Inflammatory macrophage treated with lipopolysaccharide for 4 hours (primary cell): ENCODE measurements at places on chromosomes 11 and 22.

- DNase-seq = no peak
Measured at GRCh38 chr11:44774108-44774507, 47.3 kb downstream of the TSPAN18 start.

DNA sequence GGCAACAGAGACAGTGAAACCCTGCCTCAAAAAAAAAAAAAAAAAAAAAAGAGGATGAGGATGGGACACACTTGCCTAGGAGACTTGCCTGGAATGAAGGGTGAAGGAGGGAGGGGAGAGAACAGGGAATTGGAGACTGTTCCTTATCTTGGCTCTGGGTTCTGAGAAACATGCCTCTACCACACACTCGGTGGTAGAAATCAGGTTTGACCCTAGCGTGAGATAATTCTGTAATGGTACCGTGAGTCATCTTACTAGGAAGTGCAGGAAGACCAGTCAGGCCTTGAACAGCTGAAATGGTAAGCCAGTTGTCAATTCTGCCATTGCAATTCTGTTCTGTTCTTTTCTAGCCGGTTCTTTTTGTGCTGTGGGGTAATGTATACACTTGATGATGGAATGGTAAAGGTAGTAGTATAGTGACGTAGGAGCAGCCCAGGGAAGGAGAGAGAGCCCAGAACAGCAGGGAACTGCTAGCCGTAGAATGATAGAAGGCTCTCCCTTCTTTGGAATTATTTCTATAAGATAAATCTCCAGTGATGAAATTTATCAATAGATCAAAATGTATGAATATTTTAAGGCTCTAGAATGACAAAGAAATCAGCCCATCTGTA, 3.9 kb upstream of the AMBRA1 start:
- no peak for DNase-seq

DNA sequence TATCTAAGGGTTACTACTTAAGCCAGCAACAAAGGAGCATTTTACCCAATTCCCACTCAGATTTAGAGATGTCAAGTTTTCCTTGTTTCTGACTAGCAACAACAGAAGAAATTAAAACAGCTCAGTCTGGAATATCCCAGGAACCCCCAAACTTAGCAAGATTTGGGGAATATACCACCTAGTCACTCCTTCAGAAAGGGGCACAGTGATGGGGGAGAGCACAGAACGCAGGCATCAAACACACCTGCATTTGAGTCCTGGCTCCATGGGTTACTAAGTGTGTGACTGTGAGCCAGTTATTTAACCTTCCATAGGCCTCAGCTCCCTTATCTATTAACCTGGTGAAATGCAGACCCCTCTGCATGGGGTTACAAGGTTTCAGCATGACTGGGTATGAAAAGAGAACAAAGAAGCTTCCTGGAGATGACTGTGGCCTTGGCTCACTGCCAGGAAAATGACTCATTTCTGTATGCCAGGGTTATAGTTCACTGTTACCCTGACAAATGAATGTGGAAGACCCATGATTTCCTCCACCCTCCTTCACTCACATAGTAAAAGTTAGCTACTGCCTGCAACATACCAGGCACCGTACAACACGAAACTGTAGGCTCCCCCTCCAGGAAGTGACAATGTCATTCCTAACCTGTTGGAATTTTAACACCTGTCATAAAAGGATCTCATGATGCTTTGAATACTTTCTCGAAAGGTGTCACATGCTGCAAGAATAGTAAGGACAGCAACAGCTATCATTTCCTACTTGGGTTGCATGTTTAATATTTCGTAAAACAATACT, 79.6 kb downstream of the ME3 start:
- DNase-seq = peak; percentile 91

DNA sequence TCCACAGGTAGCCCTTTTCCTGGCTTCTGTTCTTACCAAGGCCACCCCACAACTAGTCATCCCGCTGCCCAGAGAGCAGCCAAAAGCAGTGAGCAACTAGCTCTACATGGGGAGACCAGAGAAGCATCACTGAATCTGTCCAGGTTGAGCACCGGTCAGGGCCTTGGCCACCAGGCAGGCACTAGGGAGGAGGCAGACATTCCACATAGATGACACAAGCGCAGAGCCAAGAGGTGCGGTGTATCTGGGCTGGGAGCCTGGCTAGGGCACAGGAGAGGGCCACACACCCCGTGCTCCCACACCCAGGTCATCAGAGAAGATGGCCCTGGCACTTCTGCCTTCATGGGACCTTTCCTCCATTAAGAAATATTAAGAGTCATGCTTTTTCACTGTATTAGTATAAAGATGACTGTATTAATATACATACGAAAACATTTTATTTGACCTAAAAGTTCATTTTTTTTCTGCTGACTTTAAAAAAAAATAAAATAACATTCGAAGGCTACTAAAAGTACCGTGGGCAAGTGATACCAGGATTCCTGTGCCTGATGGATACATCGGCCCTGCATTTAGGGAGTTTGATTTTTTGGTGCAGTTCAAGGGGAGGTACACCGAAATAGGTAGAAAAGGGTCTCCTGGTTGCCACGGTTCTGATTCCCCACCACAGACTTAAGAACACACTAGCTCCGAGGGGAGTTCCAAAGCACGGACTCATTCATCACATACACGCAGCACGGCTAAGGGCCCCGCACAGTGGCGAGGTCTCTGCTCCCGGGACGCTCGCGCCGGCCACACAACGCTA, 1.2 kb downstream of the DGCR2 start:
- DNase-seq = no peak

GRCh38 chr22:38213319-38213989, 11.7 kb downstream of the MAFF start:
- DNase-seq = peak; percentile 96

GRCh38 chr11:87405843-87406242, 368.1 kb downstream of the TMEM135 start:
- DNase-seq = no peak

DNA sequence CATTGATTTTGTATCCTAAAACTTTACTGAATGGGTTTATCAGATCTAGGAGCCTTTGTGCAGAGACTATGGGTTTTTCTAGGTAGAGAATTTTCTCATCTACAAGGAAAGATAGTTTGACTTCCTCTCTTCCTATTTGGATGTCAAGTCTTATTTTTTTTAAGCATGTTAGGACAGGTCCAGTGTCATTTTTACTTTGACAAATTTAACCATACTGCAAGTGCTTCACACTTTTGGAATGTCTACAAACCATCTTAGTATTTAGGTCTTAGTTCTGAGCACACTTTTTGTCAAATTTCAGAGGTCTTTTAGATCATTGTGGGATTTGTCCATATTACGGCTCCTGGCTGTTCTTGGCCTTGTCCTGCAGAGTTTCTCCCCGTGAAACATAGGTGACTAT, 715.2 kb upstream of the RAG2 start:
- no peak for DNase-seq

DNA sequence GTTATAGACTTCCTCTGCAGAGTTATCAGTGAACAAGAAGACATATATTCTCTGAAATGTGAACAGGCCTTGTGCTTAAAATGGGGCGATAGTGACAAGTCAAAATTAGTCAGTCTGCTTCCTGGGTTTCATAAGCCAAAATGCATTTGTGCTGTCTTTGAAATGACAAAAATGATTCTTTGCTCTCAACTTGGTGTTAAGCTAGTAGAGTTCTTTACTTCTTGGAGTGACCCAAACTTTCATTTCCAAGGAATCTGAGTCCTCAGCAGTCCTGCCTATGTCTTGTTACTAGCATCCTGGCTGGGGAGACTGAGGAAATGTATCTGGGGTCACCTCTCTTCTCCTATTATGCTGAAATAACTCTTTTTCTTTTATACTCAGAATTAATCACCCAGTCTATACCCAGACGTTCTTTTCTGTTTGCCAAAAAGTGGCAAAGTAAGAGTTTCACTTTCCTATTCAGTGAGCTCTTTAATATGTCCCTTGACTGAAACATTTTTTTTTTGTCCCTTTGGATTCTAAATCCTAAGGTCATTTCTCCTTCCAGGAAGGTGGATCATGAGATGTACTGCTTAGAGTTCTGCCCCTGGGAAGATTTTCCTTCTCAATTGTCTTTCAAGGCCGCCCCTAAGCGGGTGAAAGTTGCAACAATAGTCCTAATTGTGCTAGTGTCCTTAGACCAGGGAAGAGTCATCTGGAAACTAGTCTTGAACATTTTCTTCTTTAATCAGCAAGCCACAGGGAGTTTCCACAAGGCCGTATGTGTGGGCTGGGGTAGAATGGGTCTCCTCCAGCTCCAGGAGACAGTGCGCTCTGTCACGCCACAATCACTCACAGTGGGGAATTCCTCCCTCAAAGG, 53.0 kb upstream of the RDX start:
- DNase-seq = peak; percentile 91

- DNase-seq = no peak
Measured at GRCh38 chr11:1389932-1390568, at the start of gene BRSK2. Gene BRSK2 (plus strand): TSS chr11:1389934. CDS start chr11:1390285, 351 bp downstream.

DNA sequence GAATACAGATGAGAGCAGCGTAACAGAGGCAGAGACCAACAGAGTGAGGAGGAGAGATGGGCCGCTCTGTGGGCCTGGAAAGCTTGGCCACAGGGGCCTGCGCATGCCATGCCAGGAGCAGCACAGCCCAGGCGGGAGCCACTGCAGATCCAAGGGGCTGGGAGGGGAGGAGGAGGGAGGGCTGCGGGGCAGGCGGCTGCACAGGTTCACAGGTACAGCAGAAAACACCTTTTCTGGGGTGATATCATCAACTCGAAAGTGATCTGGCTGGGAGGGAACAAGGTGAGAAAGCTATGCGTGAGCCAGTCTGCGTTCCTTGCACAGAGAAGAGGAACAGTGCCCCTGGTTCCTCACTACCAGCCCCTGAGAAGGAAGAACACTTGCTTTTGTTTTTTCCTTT, 14.8 kb downstream of the VPS37C start:
- DNase-seq = no peak

DNA sequence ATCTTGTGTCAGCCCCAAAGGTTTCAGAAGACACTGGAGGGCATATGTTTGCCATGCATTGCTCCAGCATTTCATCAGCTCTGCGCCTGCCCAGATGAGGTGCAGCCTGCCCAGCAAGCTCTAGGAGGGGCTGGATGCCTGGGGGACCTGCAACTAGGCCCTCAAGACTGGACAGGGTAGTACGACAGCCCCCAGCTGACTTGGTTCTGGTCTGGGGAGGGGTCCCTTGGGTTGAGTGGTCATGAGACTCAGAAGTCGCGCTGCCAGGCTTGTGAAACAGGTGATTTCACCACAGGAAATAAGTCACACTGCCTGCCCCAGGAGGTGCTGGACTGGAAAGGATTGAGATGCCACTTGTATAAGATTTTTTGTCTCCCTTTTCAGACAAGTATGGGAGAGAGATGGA, 23.4 kb downstream of the TPBGL start:
- DNase-seq = peak; percentile 32

DNA sequence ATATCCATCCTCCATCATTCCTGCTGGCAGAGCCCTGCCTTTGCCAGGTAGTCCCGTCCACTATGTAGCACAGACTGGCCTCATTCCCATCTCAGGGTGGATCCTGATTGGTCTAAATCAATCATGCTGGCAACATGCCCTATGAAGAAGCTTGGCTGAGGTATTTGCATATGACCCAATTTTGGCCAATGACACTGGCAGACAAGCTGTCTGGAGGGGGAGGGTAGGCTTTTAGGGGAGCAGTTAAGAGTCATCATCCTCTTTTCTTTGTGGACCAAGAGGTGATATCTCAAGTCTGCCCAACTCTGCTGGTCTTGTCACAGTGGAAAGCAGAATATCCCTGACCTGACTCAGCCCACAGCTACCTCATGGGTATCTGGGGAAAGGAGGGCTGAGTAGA, 5.1 kb downstream of the CCDC89 start:
- DNase-seq = no peak

- no peak for DNase-seq
Measured at GRCh38 chr11:76682684-76683083, 12.1 kb upstream of the LRRC32 start.

DNA sequence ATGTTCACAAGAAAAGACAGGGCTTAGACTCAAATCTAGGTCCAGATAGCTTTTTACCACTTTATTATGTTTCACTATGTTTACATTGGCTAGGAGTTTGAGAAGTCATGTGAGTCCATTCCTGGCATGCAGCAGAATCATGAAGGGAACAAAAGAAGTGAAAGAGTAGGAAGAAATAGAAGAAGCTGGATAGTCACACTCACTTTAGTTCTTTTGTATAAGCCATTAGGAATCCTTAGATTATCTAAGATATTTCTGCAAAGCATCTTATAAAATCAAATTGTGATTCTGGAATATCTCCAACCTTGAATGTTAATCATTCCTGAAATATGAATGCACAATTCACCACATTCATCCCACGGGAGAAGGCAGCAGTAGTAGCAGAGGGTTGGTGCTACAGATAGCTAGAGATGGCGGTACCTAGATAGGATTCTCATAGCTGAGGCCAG, 31.9 kb downstream of the MAML2 start:
- DNase-seq = no peak

DNA sequence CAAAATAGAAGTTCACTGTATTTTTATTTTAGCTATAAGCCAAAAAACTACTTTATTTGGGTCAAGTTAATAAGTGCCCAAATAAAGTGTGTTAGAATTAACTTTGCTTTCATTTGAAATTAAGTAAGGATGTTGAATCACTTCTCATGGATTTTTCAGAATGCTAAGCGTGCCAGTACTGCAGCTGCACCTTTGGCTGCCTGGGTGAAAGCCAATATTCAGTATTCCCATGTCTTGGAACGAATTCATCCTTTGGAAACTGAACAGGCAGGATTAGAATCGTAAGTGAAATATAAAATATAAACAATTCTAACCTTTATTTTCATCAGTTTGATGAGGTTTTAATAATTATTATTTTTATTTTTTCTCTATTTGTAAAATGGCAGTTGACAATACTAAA, 113.6 kb downstream of the DYNC2H1 start:
- DNase-seq = no peak

GRCh38 chr11:115525531-115526006, 21.4 kb upstream of the CADM1 start:
- DNase-seq = no peak

GRCh38 chr22:43821606-43822425, 9.7 kb upstream of the EFCAB6 start:
- no peak for DNase-seq

DNA sequence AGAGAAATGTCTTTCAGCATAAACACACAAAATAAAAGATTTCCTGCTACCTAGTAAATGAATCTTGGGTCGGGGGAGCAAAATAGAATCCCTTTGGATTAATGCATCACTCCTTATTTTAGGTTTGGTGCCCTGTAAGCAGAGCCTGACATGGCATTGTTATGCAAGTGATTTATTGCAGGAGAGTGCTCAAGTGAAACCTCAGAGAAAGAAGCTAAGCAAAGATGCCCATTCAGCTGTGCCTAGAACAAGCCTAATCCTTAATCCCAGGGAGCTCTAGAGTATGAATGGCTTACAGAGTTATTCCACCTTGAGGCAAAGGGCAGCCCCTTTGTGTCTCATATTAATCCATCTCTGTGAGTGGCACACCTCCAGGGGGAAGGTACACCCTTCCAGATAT, 21.1 kb downstream of the C11orf87 start:
- no peak for DNase-seq

- DNase-seq = no peak
Measured at GRCh38 chr11:28674433-28675103, 566.4 kb downstream of the METTL15 start.

DNA sequence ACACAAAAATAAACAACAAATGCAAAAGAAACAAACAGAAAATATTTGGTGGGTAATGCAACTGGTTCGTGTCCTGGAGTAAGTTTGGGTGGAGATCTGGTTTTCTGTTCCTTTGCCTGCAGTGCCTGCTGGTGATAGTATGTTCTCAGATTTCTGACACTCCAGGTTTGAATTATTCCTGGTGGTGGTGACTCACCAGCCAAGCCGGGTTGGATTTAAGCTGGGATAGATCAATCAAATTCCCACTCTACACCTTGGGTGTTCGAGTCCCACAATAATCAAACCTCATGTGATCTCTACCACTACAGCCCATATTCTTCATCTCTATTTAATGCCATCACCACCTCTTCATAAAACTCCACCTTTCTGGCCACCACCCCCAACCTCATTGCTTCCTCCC, 421.8 kb downstream of the NTM start:
- DNase-seq = no peak
